Skin of body (tissue), 3 donors: ENCODE measurements at places on chromosomes 16 and 17.

DNA sequence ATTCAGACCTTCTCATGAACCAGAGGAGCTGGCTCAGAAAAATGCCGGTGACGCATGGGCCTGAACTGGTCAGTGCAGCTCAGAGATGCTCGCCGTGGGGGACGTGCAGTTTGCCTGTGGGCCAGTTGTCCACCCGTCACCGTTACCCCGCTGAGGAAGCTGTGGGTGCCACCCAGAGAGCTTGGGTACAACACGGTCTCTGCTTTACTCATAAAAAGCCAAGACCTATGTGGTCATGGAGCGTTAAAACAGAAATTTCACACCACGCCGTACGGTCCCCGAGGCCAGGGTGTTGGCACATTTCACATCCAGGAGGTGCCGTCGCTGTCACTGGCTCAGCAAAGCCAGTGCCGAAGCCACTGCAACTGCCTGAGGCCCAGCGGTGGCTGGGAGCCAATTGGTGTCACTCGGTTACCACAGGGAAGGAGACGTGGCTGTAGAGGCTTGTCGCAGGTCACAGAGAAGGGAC lies 120.9 kb downstream of the METRNL start:
- no peak for DNase-seq

- no peak for DNase-seq
Measured at GRCh38 chr16:87897521-87898505, 28.5 kb upstream of the SLC7A5 start.

DNA sequence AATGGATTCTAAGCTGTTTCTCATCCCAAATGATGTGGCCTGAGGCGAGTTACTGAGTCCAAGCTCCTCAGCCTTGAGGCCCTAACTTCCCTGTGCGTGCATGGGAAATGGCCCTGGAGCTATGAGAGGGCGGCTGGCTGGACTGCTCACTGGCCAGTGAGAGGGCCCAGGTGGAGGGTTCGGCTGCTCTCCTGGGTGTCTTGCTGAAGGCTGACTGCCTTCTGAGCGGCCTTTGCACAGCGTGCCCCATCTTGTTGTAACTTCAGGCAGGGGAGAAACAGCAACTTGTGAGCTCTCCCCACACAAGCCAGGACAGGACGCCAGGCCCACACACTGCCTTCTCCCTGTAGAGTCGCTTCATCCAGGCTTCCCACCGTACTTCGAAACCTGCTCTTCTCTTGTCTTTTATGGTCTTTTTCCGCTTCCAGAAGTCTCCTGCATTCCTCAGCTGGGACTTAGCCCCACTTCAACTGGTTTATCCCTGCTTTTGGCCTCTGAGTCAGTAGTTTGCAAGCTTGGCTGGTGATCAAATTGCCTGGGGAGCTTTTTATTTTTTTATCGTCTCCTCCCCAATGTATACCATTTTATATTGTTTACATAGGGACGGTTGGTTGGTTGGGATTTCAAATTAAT lies 13.3 kb downstream of the CDH3 start:
- DNase-seq: peak; percentile 40

GRCh38 chr17:38562903-38563302 lies 42.8 kb downstream of the SRCIN1 start:
- no peak for DNase-seq

DNA sequence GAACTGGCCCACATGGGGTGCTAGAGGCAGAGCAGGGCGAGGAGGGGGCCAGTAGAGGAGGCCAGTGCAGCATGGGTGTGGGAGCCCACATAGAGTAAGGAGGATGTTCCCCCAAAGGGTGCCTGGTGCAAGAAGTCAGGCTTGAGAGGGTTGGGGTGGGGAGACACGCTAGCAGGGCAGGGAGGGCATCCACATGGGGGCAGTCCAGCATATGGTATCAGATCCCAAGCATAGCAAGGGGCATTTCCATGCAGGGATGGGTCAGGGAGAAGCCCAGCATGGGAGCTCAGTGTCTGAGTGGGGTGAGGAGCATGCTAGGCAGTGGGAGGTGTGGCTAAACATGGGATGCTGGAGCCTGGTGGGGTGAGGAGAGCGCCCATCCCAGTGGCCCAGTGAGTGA lies 213.7 kb downstream of the COPRS start:
- no peak for DNase-seq

- no peak for DNase-seq
Measured at GRCh38 chr16:30066761-30067583, 1.4 kb downstream of the ALDOA start.

GRCh38 chr16:57051696-57052228 lies 40.6 kb upstream of the CPNE2 start:
- DNase-seq: no peak

- DNase-seq: no peak
Measured at GRCh38 chr17:13643180-13643579, 41.5 kb upstream of the HS3ST3A1 start.

DNA sequence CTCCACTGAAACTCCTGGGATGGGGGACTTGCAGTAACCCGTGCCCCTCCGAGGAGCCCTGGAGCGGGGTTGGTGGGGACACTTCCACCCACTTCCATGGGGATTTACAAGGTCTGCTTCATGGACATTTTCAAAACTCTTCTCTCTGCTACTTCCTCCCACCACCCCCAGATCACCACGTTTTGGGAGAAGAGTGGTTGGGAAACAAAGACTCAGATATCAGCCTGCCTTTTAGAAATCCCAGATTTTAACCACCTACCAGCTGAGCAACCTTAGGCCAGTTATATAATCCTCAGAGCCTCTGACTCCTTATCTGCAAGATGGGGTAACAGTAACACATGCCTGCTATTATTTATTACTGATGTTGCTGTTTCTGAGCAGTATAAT lies 184.8 kb downstream of the CCDC182 start:
- no peak for DNase-seq

DNA sequence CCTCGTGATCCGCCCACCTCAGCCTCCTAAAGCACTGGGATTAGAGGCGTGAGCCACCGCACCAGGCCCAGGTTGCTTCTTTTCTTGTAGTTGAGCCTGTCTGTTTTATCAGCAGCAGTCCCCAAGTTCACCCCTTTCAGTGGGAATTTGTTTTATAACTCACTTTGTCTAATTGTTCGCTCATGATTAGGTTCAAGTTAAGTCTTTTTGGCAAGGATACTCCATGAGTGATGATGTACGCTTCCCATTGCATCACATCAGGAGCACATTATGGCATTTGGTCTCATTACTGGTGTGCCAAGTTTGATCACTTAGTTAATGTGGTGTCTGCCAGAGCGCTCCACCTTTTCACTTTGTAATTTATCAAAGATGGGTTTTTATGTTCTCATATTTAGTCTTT lies 14.4 kb upstream of the GJD3 start:
- DNase-seq: no peak

- DNase-seq: no peak
Measured at GRCh38 chr16:56987692-56988091, 1.7 kb upstream of the NLRC5 start.

DNA sequence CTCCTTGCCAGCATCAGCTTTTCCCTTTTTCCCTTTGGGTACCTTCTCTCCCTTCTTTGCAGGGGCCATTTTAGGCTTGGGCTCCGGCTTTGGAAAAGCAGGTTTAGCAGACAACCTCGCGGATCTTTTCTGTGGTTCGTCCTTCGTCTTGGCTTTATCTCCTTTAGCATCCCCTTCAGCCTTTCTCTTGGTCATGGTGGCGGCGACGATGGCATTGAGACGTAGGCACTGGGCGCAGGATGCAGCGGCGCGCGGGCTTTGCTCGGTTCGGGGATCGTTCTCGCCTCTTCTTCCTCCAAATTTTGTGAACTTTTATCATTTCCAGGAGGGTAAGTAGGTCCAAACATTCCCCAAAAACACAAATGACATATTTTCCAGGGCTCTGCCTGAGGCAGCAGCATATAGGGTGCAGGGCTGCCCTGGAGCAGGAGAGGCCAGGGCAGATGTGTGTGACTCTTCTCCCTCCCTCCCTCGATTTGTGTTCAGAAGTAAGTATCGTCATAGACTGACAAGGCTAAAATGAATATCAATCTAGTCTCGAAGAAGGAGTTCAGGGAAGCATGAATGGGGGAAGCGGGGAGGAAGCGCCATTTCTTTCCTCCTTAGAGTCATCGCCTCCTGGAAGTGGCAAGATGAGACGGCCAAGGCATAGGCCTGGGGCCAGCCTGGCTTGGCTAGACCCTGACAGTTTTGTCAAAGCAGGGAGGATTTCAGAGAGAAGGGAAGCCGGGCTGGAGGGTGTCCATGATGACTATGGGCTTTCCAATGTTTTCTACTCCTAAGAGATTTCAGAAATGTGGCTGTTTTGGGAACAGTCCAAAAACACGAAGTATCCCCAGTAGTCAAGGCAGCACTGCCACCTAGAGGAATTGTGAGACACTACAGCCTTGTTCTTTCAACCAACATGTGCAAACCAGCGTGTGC lies 13.2 kb downstream of the CHCT1 start:
- peak; percentile 87 for DNase-seq

DNA sequence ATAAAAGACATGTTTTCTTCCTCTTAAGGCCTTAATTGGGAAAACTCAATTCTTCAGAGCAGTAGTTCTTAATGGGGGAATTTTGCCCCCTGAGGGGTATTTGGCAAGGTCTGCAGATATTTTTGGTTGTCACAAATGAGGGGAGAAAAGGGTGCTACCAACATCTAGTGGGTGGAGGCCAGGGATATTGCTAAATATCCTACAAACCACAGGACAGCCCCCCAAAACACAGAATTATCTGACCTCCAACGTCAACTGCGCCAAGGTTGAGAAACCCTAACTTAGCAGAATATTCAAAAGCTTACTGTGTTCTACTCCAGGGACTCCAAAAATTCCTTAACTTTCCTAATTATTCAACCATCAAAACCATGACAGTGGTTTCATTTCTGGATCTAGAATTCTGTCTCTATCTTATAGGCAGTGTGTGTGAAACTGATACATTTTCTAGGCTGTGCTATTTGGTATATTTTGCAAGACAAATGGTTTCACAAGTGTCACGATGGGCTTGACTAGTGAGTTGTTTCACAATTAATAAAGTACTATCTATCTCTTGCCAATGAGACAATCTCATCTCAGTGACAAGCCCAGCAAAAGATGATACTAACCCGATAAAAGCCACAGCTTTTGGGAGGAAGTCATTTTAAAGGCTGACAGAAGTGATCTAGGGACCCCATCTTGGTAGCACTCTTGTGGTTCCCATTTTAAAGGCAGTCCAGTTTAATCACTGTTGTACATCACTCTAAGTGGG lies 14.7 kb downstream of the TXNDC11 start:
- DNase-seq: no peak

- DNase-seq: no peak
Measured at GRCh38 chr16:19289811-19290485, 4.4 kb downstream of the CLEC19A start.

GRCh38 chr16:54245788-54246453 lies 40.7 kb downstream of the IRX3 start:
- DNase-seq: no peak

GRCh38 chr17:31686495-31686894 lies 172.5 kb downstream of the COPRS start:
- DNase-seq: no peak

DNA sequence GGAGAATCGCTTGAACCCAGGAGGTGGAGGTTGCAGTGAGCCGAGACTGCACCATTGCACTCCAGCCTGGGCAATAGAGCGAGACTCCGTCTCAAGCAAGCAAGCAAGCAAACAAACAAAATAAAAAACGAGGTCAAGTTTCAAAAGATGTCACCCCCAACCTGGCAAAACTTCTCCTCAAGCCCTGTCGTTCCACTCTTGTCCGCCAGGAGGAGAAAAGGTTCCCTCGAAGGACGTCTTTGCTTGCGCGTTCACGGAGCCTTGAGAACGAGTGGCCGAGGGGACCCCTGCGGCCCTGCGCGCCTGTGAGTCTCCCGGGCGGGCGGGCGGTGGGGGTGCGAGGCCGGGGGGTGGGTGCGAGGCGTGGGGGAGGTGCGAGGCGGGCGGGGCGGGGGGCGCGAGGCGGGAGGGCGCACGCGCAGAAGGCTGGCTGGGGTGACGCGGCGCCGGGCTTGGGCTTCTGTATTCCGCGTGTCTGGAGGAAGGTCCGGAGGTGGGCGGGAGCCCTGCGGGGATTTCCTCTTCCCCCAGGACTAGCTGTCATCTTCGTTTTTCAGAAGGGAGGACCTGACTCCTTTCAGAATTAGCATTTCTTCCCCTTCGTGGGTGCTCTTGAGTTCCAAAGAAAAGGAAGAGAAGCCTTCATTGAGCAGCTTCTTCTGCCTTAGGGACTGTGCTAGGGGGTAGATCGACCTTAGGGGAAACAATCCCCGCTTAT lies 3.7 kb downstream of the SLC52A1 start:
- DNase-seq: peak; percentile 77

GRCh38 chr17:68908045-68908444 lies 47.1 kb downstream of the ABCA8 start:
- DNase-seq: no peak

DNA sequence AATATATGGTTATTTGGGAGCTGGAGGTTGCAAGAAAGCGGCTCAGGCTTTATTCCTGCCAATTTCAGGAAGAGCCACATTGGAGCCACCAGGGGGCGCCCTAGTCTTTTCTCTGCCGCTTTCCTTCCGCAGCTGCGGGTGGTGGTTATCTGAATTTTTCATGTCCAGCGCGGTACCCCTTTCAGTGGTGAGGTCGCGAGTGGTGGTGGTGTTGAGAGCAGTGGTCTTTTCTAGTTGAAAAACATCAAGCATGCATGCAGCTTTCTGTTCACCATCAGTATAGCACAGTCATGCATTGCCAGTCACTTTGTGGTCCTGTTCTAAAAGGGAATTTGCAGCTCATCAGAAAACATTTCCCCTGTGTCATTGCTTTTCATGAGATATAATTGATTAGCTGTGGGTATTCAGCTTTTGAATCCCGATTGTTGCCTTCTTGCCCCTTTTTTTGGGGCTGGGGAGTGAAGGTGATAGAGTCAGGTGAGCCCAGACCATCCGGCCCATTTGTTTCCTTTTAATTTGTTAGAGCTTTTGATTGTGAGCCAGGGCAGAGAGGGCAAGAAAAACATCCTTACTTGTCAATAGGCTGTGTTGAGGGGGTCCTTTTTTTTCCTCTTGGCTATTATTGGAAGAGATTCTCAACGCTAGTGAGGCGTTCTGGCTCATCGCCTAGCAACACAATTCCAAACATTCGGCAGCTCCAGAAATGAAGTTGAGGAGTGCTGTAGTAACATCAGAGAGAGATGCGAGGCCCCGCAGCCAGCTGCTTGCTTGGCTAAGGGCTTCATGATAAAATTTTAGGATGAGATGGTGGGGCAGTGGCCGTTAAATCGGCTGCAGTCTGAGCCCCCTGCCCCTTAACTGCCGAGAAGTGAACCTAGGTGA lies 119.0 kb downstream of the SNX29 start:
- DNase-seq: peak; percentile 76

- DNase-seq: no peak
Measured at GRCh38 chr17:44121997-44122815, 1.2 kb downstream of the HDAC5 start.

DNA sequence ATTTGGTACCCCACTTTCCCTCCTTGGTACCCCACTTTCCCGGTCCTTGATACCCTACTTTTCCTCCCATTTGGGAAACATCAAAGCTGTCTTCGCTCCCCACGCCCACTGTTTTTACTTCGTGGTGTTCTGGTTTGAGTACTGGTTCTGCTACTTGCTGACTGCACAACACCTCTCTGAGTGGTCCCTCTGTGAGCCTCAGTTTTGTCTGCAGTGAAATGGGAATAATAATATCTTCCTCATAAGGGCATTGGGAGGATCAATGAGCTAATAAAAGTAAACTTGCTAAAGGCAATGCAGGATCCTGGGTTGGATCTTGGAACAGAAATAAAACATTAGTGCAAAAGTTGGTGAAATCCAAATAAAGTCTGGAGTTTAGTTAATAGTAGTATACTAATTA lies 70.0 kb upstream of the CLEC18A start:
- DNase-seq: no peak

- no peak for DNase-seq
Measured at GRCh38 chr16:12902511-12903372, 1.3 kb downstream of the SHISA9 start.
